ENCODE measurements at places on chromosomes 2 and 18.

DNA sequence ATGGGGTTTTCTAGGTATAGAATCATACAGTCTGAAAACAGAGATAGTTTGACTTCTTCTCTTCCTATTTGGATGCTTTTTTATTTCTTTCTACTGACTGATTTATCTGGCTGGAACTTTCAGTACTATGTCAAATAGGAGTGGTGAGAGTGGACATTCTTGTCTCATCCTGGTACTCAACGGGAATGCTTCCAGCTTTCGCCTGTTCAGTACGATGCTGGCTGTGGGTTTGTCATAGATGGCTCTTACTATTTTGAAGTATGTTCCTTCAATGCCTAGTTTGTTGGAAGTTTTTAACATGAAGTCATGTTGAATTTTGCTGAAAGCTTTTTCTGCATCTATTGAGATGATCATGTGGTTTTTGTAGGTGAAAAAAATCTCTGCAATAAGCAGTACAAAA is 730.4 kb downstream of the PLCL1 start:
- no peak for DNase-seq

GRCh38 chr2:109636317-109636716 is 22.2 kb downstream of the SOWAHC start:
- DNase-seq = no peak

- DNase-seq = no peak
Measured at GRCh38 chr18:13643261-13643751, 83.1 kb downstream of the FAM210A start.

GRCh38 chr2:226131299-226131784 is 668.3 kb downstream of the IRS1 start:
- no peak for DNase-seq

- DNase-seq = no peak
Measured at GRCh38 chr2:52698408-52698807, 1069.2 kb upstream of the CHAC2 start.

DNA sequence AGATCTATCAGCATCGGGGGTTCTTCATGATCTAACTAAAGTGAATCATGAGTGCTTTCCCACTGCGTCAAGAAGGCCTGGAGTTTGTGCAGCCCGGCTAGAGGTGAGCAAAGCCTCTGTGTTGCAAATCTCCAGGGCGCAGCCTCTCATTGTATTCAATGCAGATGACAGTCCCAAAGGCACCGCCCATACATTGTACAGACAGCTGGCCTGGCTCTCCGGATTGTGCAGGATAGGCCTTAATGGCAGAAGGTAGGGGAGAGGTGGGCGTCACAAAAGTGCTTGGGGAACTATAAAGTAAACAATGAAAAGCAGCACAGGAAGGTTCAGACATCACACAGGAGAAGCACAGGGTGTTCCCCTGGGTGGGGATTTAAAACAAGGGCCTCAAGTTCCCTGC is 907 bp upstream of the GYPC start:
- DNase-seq = no peak

- DNase-seq = no peak
Measured at GRCh38 chr2:211349031-211349430, 792.6 kb downstream of the CPS1 start.

- no peak for DNase-seq
Measured at GRCh38 chr18:13051950-13052349, 60.8 kb downstream of the CEP192 start.

GRCh38 chr2:81436256-81436655 is 1131.7 kb upstream of the LRRTM1 start:
- DNase-seq = no peak

GRCh38 chr2:122491011-122491410 is 735.6 kb downstream of the TSN start:
- DNase-seq = no peak

DNA sequence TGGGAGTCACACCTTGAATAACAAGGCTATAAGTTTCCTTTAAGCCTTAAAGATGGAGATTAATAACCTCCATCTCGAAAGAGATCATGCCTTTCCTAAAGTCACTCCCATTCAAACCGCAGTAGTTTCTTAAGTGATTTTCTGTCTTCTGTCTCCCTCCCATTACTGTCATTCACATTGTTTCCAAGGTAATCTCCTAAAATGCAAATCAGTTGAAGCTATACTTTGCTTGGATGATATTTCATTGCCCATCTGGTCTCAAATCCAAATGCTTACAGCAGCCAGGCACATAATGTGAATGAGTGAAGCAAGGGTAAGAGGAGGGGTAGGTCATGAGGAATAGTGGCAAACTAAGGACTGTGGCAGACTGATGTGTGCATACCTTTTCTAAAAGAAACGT is 116.4 kb downstream of the CCDC141 start:
- DNase-seq = no peak

DNA sequence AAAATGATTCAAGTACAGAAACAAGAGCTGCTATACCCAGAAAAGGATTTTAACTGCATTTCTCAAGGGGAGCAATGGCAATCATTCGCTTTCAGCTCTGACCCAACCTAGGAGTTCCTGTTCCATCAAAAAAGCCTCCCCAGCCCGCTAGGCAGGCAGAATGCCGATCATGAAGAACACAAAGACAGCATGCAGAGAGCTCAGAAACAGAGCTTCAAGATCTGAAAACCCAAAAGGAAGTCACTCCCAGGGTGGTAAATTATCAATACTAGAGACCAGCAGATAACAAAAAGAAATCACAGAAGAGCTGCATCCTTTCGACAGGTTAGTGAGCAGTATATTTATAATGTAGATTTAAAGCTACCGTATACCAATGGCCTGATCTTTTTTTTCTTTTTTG is 84.8 kb upstream of the CRIM1 start:
- no peak for DNase-seq

- no peak for DNase-seq
Measured at GRCh38 chr2:132876745-132877391, 206.9 kb upstream of the LYPD1 start.

Data from fibroblast of upper back skin (primary cell).